ENCODE measurements at places on chromosomes 4 and X.

DNA sequence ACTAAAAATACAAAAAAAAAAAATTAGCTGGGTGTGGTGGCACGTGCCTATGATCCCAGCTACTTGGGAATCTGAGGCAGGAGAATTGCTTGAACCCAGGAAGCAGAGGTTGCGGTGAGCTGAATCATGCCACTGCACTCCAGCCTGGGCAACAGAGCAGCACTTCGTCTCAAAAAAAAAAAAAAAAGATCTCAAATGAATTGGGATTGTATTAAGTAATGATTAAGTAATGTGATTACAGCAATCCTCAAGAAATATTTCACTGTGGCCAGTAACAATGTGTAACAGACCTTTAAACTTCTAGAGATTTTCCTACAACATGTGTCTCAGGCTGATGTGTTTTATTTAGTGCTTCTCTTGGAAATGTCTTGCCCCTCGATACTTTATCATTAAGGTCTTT lies 46.8 kb downstream of the PKD2 start:
- no peak for DNase-seq
- H3K27ac ChIP-seq = no peak overlapping the region
- H3K4me3 ChIP-seq = no peak overlapping the region
- peaks cover 72% of the 10 kb centered on the region for H3K36me3 ChIP-seq
- H3K27me3 ChIP-seq = no peaks in the 10 kb centered on the region

DNA sequence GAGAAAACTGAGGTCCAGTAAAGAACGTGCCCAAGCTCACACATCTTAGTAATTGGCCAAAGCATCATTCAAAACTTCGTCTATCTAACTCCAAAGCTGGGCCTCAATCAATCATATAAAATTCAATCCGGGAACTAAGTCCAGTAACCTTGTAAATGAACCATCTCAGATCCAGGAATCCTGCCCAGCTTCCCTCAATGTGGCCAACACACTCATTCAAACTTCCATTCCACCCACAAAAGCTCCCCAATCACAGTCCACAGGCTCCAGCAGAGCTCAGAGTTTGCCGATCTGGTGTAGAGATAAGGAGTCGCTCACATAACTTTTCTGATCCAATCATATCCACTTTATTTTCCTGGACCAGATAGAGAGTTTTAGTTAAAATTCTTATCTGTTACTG lies 144.8 kb downstream of the SPATA18 start:
- H3K27ac ChIP-seq = no peak overlapping the region
- no peaks in the 10 kb centered on the region for H3K36me3 ChIP-seq
- no peak overlapping the region for H3K4me3 ChIP-seq
- no peak for DNase-seq

- no peaks in the 10 kb centered on the region for H3K36me3 ChIP-seq
- H3K27ac ChIP-seq = no peak overlapping the region
- H3K4me1 ChIP-seq = no peaks in the 10 kb centered on the region
These were observed 22.3 kb upstream of the HOPX start for GRCh38 chr4:56703378-56703777.

GRCh38 chr4:165398570-165398969 lies 19.8 kb downstream of the CPE start:
- H3K36me3 ChIP-seq = no peaks in the 10 kb centered on the region
- no peaks in the 10 kb centered on the region for H3K27me3 ChIP-seq
- H3K4me1 ChIP-seq = peaks cover 7% of the 10 kb centered on the region
- peak overlapping the region; percentile 43 for H3K27ac ChIP-seq
- H3K4me3 ChIP-seq = no peak overlapping the region

DNA sequence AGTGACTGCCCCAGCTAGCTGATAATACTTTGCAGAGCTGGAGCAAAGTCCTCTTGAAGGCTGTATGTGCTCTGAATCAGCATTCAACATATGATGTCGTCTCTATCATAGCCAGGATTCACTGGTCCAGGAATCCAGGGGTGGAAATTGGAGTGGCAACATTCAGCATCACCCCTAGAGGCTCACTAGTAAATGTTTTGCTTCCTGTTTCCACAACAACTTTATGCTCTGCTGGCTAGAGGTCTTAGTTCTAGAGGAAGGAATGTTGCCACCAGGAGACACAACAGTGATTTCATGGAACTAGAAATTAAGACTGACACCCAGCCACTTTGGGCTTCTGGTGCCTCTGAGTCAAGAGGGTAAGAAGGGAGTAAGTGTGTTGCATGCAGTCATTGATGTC lies 11.3 kb downstream of the MAGEA1 start:
- no peaks in the 10 kb centered on the region for H3K4me1 ChIP-seq
- no peak overlapping the region for H3K4me3 ChIP-seq
- no peak for DNase-seq
- H3K27me3 ChIP-seq = peaks cover 26% of the 10 kb centered on the region

DNA sequence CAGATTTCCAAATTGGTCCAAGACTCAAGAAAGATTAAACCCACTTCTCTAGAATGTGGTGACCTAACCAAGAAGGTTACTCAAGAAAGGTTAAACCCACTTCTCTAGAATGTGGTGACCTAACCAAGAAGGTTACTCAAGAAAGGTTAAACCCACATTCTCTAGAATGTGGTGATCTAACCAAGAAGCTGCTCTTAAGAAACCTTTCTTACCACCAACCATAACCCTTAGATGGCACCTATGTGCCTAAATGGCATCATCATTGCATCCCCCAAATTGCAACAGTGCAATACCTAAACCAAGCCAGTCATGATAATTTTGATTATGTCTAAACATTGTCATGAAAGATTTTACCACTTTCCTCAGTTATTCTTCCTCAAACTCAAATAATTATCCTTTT lies 49.2 kb downstream of the IDS start:
- no peak overlapping the region for H3K27ac ChIP-seq
- no peak for DNase-seq
- no peaks in the 10 kb centered on the region for H3K27me3 ChIP-seq
- H3K4me1 ChIP-seq = no peaks in the 10 kb centered on the region
- no peaks in the 10 kb centered on the region for H3K36me3 ChIP-seq

DNA sequence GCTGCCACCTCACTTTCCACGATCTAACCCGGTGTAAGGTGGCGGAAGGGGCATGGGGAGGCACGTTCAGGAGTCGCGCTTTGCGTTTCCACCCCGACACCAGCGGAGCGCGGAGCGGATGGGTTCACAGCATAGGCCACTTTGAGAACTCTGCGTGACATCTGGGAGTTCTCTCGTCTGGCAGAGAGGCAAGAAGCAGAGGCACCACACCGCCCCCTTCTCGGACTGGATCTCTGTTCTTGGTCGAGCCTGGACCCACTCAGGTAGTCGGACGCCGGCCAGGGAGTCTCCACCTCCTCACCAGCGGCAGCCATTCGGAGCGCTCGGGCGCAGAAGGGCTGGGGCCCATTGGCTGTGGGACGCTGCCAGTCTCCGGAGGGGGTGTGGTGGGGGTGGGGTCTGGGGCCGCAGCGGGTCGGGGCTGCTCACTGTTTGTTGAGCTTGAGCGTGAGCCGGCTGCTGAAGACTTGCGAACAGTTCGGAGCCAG lies at the start of gene DACH2:
Gene DACH2 (plus strand): TSS at position 428 of the 488 bp plus-strand sequence.
- no peaks in the 10 kb centered on the region for H3K36me3 ChIP-seq
- DNase-seq = peak; percentile 78
- H3K27me3 ChIP-seq = peaks cover 38% of the 10 kb centered on the region
- H3K4me1 ChIP-seq = no peaks in the 10 kb centered on the region
- H3K27ac ChIP-seq = no peak within 1 kb of the TSS

DNA sequence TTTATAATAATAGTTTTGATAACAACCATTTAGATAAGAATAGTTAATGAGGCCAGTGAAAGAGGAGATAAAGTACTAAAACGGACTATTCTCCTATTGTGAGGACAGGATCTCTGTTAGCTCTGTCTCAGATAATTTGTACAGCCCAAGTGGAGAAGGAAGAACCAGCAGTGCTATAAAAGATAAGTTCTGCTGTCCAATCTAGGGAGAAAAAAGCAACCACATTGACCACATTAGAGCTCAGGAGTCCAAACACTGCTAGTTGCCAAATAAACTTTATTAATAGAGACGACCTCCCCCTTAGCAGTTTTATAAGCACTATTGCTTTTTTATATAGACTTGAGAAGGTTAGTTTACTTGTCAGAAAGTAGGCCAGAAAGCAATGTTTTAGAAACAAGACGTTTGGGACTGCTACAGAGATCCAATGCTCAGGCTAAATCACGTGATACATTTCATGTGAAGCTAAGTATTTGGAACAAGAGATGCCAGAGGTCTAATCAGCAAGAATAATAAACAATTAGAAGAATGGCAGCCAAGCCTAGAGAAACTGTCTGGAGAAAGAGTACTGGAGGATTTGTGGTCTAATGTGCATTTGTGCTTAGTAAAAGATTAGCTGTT lies 15.9 kb downstream of the IL15 start:
- no peak overlapping the region for H3K27ac ChIP-seq
- H3K36me3 ChIP-seq = no peaks in the 10 kb centered on the region
- no peaks in the 10 kb centered on the region for H3K27me3 ChIP-seq
- H3K4me3 ChIP-seq = no peak overlapping the region
- no peak for DNase-seq

- H3K4me1 ChIP-seq = no peaks in the 10 kb centered on the region
- H3K27me3 ChIP-seq = no peaks in the 10 kb centered on the region
- no peak overlapping the region for H3K4me3 ChIP-seq
- no peak overlapping the region for H3K27ac ChIP-seq
- H3K36me3 ChIP-seq = no peaks in the 10 kb centered on the region
- no peak for DNase-seq
These were observed 100.2 kb downstream of the AFF2 start for GRCh38 chrX:148600581-148600980.

All from SK-N-SH (cell line).